NCI-H1048 (cell line): ENCODE measurements at places on chromosomes 2 and 18.

DNA sequence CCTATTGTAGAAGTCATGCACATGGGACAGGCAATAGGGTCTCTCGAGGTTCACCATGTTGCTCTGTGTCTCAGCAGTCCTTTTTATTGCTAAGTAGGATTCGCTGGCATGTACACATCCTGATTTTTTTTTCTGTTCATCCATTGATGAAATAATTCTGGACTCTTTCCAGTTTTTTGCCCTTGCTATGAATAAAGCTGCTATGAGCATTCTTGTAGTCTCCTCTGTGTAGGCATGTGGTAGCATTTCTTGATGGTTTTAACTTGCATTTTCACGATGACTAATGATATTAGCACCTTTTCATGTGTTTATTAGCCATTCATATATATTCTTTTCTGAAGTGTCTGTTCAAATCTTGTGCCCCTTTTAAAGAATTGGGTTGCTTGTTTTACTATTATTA is 65.8 kb upstream of the EDAR start:
- DNase-seq = no peak

DNA sequence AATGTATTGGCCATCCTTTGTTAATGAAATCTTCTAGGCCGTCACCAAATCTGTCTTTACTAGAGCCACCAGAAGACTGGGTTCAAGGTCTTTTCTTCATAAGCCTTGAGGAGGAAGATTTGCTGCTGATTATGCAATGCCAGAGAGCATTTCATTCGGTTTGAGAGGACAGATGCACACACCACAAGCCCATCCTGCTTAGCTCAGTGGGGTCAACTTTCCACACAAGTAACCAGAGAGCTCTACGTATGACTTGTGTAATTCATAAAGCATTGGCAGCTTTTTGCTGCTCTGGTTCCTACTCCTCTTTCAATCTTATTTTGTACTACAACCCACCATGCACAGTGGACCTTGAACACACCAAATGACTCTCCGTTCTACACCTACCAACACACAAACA is 106.9 kb downstream of the OSR1 start:
- no peak for DNase-seq

DNA sequence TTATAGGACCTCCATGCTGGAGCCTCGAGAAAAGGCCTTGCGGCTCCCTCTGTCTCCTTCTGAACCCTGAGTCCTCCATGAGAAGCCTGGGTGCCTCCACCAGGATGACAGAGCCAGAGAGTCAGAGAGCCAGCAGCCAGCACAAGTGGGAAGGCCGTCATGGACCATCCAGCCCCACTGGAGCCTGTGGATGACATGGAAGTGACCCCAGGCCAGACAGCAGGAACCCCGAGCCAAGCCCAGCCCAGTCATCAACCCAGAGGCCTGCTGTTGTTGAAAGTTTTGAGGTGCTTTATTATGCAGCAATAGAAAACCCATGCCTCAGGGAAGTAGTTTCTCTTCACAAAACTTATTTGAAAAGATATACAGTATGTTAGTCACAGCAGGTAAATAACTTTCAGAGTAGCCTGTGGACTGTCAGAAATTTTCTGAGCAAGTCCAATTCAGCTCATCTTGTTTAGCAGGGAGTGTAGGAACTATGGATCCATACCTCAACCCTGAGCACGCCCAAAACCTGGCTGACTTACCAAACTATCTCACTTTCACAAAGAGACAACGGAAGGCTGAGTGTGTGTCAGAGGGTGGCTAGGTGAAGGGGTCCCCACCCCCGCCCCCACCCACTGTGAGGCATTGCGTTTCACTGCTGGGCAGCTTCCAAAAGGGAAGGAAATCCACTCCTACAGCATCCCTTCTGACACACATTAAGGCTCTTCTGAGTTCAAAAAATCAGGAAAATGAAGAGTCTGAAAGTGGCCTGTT is 79.9 kb upstream of the NDUFV2 start:
- no peak for DNase-seq

DNA sequence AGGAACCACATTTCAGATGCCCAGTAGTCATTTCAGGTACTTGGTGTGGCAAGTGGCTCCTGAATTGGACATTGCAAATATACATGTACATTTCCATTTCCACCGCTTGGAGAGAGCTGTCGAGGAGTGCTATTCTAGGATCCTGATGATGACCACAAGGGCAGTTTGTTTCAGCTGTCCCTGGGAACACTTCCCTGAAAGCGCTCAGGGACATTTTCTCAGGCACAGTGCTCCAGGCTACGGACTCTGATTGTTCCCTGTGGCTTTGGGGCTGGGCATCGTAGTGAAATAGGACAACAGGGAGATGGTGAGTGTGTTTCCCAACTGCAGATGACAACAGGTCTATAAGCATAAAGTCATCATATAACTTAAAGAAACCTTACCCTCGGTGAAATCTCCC is 3.1 kb downstream of the DBI start:
- no peak for DNase-seq

GRCh38 chr2:240178564-240178963 is 38.1 kb upstream of the OTOS start:
- no peak for DNase-seq

DNA sequence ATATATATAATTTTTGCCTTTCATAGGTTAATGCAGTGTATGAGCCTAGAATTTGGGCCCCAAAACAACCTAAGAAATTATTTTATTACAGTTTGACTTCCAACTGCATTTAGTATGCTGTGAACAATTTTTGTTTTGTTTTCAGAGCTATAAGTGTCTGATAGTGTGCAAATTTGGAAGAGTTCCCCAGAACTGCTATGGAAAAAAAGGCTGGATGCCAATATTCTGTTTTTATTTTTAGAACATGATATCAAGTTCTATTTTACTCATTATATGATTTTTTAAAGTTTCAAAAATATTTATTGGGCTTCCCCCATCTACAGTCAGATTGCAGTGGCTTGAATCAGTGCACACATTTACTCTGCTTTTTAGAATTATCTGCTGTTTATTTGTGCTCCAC is 42.6 kb downstream of the MRPS9 start:
- no peak for DNase-seq

- DNase-seq = no peak
Observed at GRCh38 chr2:219223831-219224610, 5.3 kb upstream of the ABCB6 start.

DNA sequence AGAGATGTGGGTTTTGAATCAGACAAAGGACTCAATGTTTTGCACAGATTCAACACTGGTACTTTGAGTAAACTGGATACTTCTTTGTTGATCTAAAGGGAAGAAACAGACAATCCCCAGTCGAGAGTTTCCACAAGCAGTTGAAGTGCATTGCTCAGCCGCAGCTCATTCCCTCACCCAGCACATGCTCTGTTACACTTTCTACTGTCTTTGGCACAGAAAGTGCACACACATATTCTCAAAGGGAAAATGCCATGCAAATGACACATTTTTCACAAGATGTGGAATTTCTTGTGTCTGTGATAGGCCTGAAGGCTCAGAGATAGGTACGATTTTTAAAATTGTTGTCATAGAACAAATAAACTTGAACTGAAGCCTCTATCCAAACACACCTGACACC is 258.9 kb upstream of the TRIB2 start:
- no peak for DNase-seq

DNA sequence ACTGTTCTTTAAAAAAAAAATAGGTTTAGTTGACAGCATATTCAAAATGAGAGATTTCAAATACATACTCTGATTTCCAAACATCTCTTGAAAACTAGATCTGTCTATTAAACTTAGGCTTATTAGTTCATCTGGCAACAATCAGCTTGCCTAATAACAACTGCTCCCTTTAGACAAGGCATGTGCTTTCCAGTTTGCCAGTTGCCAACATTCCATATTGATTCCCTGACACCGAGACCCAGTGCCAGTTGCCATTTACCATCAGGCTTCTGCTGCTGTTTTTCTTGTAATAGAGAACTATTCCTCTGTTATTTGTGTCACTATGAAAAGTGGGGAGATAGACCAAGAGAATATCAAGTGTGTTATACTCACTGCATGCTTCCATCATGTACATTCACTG is 256.0 kb downstream of the C1D start:
- DNase-seq = no peak

GRCh38 chr2:70942396-70943204 is 6.9 kb downstream of the ATP6V1B1 start:
- DNase-seq = no peak

DNA sequence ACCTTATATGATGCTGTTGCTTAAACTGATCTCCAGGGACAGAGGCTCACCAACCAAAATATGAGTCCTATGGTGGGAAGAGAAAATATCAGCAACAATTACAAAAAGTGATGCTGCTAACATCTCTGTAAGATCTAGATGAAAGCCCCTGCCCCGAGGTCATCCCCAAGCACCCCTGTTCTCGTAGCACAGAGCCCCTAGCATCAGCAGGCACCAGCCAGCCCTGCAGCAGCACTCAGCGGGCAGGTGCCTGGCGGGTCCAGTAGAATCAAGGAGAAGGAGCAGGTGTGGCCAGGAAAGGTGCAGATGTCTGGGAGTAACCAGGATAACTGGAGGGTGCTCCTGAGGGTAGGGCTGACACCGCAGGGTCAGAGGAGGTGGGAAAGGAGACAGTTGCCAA is 474.2 kb upstream of the MYT1L start:
- no peak for DNase-seq
